Spleen (tissue), 13 donors: ENCODE measurements at places on chromosomes 12 and 14. TPM values are rescaled to one million over a fixed set of nuclear protein-coding genes. Genes with fewer than 3 reads are reported as not detected.

The MUCL1 gene
- total RNA-seq, result not detected

The LPCAT3 gene
- total RNA-seq, result 40.8 TPM

The SLC15A4 gene
- total RNA-seq, result 37.8 TPM

The GARIN6 gene
- not detected for total RNA-seq

GRCh38 chr12:21444193-21445146 lies 7.0 kb downstream of the PYROXD1 start:
- DNase-seq, result no peak

DNA sequence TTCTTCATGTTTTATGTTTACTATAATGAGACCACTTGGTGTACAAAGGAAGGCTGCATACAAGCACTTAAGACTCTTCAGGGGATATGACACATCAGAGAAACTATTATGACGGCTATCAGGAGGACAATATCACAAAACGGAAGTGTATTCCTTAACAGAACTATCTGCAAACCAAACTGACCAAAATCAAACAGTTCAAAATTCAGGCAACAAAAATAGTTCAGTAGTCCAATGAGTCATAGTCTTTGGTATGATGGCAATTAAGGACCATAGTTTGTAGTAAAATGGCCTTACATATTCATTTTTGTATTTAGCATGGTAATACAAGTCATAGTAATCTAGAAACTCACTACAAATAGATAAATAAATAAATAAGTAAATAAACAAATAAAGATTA lies 1638.7 kb upstream of the SEL1L start:
- DNase-seq, result no peak

GRCh38 chr14:80215756-80216581 lies 4.7 kb upstream of the DIO2 start:
- no peak for DNase-seq

DNA sequence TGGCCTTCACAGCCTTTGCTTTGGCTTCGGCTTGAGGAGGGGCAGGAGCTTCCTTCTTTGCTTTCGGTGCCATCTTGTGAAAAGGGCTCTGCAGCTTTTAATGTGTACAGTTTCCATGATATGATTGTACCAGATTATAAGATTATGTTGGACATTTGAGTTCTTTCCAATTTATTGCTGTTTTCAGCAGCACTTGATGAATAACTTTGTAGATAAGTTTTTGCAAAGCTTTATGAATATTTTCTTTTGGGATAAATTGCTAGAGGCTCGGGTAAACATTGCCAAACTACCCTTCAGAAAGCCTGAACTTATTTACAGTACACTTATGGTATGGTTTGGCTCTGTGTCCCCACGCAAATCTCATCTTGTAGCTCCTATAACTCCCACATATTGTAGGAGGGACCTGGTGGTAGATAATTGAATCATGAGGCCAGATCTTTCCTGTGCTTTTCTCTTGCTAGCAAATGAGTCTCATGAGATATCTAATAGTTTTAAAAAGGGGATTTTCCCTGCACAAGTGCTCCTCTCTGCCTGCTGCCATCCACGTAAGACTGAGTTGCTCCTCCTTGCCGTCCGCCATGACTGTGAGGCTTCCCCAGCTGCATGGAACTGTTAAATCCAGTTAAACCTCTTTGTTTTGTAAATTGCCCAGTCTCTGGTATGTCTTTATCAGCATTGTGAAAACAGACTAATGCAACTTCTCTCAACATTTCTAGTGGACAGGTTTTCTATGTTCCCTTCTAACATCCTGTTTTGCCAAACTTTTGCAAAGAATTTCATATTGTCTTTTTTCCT lies 70.4 kb downstream of the RCOR1 start:
- DNase-seq, result no peak

DNA sequence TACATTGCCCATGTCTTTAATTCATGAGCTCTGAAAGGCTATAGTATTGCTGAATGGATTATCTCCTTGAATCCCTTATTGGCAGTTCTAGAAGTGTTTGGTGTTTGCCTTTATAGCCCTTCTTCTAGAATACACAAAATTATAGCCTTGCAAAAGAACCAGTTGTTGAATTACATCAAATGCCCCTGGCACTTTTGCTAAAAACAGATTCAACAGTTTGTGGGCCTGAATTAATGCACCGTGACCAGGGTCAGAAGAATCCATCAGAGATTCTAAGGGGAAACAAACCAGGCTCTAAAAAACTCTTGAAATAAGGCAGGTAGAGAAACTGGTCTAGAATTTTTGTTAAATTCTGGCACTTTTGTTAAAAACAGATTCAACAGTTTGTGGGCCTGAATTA lies 197.8 kb downstream of the SOX5 start:
- no peak for DNase-seq

- DNase-seq, result no peak
Observed at GRCh38 chr12:77274926-77275325, 209.6 kb upstream of the E2F7 start.

GRCh38 chr12:88432531-88433490 lies 147.5 kb downstream of the KITLG start:
- DNase-seq, result no peak

GRCh38 chr14:31080056-31080455 lies 53.9 kb upstream of the STRN3 start:
- DNase-seq, result no peak

- no peak for DNase-seq
Observed at GRCh38 chr12:70722584-70723343, 85.5 kb upstream of the PTPRB start.

GRCh38 chr12:12821975-12822374 lies 8.8 kb downstream of the DDX47 start:
- DNase-seq, result no peak

DNA sequence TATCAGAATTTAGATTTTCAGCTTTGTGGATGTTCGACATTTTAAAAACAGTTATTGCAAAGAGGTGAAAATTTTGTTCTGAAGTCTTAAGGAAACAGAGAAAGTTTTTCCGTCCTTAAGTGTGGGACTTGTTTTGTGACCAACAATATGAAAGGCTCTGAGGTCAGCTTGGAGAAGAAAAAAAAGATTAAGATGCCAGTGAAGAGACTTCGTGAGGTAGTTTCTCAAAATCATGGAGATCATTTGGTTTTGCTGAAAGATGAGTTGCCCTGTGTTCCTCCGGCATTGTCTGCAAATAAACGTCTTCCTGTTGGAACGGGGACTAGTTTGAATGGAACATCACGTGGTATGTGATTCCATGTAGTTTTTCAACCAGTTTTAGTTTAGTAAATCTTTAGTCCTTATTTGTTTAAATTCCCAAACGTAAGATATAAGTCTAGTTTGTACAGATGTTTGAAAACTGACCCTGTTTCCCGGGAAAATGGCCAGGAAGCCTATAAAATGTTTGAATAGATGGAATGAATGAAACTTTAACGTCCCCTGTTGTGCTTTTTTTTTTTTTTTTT lies 682 bp downstream of the KIAA0586 start:
- no peak for DNase-seq
